Left ventricle myocardium inferior (tissue), 1 donor: ENCODE measurements at places on chromosomes 1 and 21. TPM values are rescaled to one million over a fixed set of nuclear protein-coding genes. Genes with fewer than 3 reads are reported as not detected.

Gene CDA
- 2.0 TPM for total RNA-seq

DNA sequence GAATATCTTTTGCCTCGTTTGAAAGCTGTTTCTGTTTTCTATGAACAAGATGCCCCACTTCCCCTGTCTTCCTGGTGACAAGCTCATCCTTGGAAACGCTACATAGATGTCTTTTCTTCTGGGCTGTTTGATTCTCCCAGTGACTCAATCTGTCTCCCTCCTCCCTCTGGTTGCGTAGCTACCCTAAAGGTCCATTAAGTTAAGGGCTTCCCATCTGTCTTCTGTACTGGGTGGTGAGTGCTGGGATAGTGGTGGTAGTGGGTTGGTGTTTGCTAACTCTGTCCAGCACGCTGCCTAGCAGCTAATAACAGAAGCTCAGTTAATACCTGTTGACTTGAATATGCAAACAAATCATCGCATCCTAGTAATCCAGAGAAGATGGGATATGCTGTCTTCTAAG, 50.2 kb upstream of the GCLM start:
- H3K4me3 ChIP-seq, result no peak overlapping the region
- no peak overlapping the region for H3K27ac ChIP-seq
- peaks cover 22% of the 10 kb centered on the region for H3K27me3 ChIP-seq
- H3K4me1 ChIP-seq, result no peaks in the 10 kb centered on the region
- DNase-seq, result no peak

Gene ODF2L
- total RNA-seq, result 6.4 TPM

Gene PIAS3
- 14.6 TPM for total RNA-seq

Gene KCNK1
- 25.2 TPM for total RNA-seq

GRCh38 chr21:25300632-25301031, 306.6 kb downstream of the MRPL39 start:
- no peak overlapping the region for H3K4me3 ChIP-seq
- H3K27me3 ChIP-seq, result no peaks in the 10 kb centered on the region
- no peaks in the 10 kb centered on the region for H3K4me1 ChIP-seq
- no peaks in the 10 kb centered on the region for H3K36me3 ChIP-seq
- H3K27ac ChIP-seq, result no peak overlapping the region

Gene MYBPH
- not detected for total RNA-seq

- H3K4me3 ChIP-seq, result no peak overlapping the region
- no peak for DNase-seq
- no peaks in the 10 kb centered on the region for H3K4me1 ChIP-seq
- H3K36me3 ChIP-seq, result no peaks in the 10 kb centered on the region
- H3K27ac ChIP-seq, result no peak overlapping the region
These were observed 5.8 kb upstream of the SPRR5 start for GRCh38 chr1:152941037-152941711.

DNA sequence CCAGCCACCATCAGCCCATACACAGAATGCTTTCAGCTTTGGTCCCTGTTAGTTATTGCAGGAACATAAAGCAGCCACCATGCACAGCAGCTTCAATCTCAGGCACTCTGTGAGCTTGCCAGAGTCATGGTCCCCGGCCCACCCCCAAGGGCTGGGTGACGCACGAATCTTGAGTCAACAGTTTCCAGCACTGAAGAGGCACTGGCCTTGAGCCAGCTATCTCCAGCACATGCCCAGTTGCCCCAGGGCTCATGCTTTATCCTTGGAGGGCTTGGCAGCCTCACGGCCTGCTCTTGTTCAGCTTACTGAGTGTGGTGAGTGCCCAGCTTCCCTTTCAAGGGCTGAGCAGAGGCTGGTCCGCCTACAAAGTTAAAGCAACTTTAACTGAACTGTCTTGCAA, 200.7 kb upstream of the RAB4A start:
- no peaks in the 10 kb centered on the region for H3K27me3 ChIP-seq
- no peak overlapping the region for H3K4me3 ChIP-seq
- peak overlapping the region; percentile 57 for H3K27ac ChIP-seq
- H3K4me1 ChIP-seq, result peaks cover 31% of the 10 kb centered on the region

Gene LINGO4
- 0.77 TPM for total RNA-seq

- H3K27me3 ChIP-seq, result no peaks in the 10 kb centered on the region
- H3K4me3 ChIP-seq, result no peak overlapping the region
- DNase-seq, result no peak
- no peak overlapping the region for H3K27ac ChIP-seq
These were observed 44.7 kb upstream of the LRRC7 start for GRCh38 chr1:69523032-69523431.

Gene DHCR24
- 12.8 TPM for total RNA-seq
